Pulmonary artery endothelial cell (primary cell): ENCODE measurements at places on chromosomes 5 and 9. TPM values are rescaled to one million over a fixed set of nuclear protein-coding genes. Genes with fewer than 3 reads are reported as not detected.

DNA sequence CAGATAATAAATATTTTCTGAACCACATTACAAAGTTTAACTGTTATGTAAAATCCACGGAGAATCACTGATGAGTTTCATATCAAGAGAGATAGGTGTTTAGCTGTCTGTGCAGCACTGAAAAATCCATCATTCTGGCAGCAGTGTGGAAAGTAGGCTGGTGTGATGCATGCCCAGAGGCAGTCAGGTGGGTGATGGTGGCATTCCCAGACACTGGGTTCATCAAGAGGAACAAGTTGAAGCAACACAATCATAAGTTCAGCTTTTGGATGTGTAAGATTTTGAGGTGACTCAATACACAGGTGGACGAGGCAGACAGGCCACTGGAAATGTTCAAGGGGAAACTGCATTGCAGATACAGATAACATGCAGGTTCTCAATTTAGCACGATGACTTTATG, 11.9 kb downstream of the DNAH5 start:
- no peak for DNase-seq

Gene PTPN3
- total RNA-seq = 0.39 and 1.1 TPM in 2 replicates

Gene ECM2
- 0.13 and 0.18 TPM in 2 replicates for total RNA-seq

Gene SREK1IP1
- total RNA-seq = 13.8 and 16.2 TPM in 2 replicates

- DNase-seq = no peak
Observed at GRCh38 chr5:64457846-64458245, 48.0 kb upstream of the RGS7BP start.

GRCh38 chr5:10705747-10706146, 55.3 kb downstream of the DAP start:
- no peak for DNase-seq
